ENCODE measurements at places on chromosomes 16 and 17.
A peak's percentile ranks its signal among the peaks of the same experiment; 100 is the strongest.

DNA sequence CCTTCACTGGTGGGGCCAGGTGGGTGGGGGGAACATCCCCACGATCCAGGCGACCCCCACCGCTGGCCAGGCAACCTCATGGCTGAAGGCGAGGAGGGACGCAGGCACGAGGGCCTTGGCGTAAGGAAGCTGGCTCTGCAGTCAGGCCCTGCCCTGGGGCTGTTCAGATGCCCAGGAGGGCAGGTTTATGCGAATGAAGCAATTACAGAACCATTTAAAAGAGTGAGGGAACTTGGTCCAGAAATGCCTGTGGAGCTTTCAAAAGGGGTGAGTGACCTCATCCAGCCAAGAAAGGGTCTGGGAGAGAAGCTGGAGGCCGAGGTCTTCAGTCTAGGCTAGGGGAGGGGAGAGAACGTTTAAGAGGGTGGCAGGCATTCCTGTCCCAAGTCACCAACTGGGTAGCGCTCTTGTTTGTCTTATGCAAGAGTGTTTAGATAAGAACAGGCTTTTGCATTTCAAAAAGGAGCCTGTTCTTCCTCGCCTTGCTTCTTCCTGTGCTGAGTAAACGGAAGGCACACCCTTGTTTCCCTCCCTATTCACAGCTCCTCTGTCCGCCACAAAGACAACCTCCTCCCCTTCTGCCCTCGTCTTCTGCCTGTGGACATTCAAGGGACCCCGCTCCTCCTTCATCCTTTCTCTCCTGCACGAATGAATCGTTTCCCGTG, 183.5 kb upstream of the SDK2 start:
- peak; percentile 18 for DNase-seq

DNA sequence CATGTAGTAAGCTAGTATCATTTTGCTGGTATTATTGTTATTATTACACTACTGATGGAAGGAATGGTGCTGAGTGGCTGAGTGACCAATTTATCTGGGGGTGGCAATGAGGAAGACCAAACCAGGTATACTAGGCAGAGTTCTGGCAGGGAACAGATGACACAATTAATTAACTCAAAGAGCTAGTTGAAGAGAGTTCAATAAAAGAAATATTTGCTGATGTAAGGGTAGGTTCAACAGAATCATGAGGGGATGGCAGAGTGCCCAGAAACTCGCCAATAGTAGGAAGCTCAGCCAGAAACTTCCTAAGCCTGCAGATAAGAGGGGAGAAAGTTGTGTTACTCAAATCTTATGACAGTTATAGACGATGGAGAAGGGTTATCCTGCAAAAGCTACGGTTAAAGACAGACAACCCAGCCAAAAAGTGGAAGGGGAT, 352.5 kb downstream of the KCNJ2 start:
- DNase-seq = no peak

- no peak for DNase-seq
These were observed 59.4 kb upstream of the ALOX12 start for GRCh38 chr17:6936370-6937028.

DNA sequence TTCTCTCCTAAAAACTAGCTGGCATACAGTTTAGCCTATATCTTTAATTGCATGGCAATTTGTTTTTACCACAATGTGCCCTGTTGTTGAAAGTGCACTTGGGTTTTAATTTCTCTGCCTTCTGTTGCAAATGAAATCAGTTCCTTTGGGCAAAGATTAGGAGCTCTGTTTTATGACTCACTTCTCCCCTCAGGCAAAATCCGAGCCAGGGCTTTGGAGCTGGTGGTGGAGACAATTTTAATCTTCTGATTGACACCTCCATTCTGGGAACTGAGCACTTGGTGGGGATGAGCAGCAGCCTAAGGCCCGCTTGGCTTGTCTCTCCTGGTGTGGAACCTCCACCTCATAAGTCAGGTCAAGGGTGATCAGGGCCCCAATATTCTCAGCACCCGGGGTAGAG, 13.3 kb upstream of the MYH8 start:
- DNase-seq = no peak

- DNase-seq = no peak
These were observed 42.5 kb upstream of the CBFA2T3 start for GRCh38 chr16:89019511-89019910.

- peak; percentile 71 for DNase-seq
These were observed 218.7 kb downstream of the NTN1 start for GRCh38 chr17:9239793-9240658.

- peak; percentile 63 for DNase-seq
These were observed 727 bp upstream of the TENT4B start for GRCh38 chr16:50152351-50152806.

DNA sequence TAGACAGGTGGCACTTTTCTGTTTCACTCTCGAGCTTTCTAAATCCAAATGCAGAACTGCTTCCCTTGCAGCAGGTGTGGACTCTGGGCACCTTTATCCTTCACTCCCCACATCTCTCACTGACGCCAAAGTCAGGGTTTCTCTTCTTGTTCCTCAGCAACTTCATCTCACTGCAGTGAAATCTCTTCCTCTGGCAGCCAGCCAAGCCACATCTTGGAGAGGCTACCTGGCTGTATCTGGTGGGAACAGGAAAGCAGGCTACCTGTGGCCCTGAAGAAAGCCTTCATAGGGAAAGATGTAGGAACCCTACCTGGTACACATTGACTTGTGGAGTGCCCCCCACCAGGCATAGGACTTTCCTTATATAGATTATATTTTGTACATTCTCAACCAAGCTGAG, 159.1 kb downstream of the UTP18 start:
- peak; percentile 53 for DNase-seq

DNA sequence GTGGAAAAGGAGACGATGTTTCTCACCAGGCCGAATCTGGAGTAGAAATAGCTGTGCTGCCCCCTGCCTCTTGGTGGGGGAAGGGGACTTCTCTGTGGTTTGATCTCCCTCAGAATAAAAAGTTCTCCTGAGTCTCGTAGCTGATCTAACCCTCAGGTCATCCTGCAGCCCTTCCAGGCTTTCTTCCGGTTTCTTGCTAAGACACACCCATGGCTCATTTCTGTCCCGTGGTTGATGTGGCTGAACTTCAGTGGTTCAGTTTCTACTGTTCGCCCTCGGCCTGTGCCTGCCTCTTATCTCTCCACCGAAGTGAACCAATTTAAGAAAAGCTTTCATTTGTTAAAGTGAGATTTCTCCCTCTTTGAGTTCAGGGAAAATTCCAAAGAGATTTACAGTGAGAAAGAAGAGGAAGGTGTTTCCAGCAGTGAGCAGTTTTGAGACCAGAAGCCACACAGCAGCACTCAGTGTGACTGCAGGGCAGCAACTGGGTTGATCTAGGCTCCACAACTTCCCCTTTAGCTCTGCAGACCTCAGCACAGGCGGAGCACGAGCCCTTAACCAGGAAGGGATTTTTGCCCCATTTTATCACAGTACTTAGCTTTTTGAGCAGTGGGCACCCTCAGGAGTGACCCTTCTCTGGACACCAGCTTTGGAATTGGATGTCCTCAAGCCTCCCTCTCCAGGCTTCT, 34.9 kb upstream of the CACNG5 start:
- no peak for DNase-seq

GRCh38 chr16:8675183-8676159, 1.1 kb downstream of the ABAT start:
- peak; percentile 15 for DNase-seq

GRCh38 chr16:48272837-48273421, 25.6 kb upstream of the ABCC11 start:
- no peak for DNase-seq

DNA sequence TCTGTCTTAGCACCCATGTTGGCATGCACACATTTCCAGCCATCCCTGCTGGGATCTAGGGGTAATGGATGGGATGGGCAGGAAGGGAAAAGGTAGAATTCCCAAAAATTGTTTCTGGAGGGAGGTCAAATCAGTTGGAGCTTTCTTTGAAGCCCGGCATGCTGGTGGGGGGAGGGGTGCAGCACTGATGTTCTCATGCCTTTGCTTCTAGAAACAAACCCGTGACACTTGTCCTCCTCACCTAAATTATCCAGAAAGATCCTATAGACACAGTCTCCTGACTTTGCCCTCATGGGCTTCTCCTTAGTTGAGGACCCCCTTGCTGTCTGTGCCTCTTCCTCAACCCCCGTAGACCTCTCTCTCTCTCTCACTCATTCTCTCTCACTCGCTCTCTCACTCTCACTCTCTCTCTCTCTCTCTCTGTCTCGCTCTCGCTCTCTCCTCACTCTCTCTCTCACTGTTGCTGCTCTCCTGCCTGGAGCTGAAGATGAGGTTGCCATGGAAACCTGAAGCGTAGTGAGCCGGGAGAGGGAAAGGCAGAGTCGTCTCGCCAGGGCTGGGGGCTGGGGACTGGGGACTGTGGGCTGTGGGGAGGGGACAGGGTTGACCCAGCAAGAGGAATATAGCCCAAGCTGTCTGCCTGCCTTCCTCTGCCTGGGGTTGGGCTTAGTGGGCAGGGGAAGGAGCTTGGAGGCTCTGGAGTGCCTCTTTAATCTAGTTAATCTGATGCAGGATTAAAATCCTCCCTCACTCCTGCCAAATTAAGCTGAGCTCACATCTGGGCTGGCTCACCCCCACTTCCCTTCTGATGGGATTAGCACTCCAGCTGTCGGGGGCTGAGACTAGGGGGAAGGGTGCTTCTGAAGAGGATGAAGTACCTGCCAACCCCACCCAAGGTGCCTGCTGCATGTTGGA, 16.1 kb downstream of the LASP1 start:
- no peak for DNase-seq

DNA sequence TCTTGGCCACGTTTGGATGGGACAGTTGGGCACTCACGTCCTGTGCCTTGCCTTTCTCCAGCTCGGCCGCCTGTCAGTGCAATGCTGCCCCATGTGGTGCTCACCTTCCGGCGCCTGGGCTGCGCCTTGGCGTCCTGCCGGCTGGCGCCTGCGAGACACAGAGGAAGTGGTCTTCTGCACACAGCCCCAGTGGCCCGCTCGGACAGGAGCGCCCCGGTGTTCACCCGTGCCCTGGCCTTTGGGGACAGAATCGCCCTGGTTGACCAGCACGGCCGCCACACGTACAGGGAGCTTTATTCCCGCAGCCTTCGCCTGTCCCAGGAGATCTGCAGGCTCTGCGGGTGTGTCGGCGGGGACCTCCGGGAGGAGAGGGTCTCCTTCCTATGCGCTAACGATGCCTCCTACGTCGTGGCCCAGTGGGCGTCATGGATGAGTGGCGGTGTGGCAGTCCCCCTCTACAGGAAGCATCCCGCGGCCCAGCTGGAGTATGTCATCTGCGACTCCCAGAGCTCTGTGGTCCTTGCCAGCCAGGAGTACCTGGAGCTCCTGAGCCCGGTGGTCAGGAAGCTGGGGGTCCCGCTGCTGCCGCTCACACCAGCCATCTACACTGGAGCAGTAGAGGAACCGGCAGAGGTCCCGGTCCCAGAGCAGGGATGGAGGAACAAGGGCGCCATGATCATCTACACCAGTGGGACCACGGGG, 7.1 kb downstream of the ACSF3 start:
- DNase-seq = no peak

Data from CD4-positive, alpha-beta T cell (primary cell).